Kidney (tissue), 22 donors: ENCODE measurements at places on chromosomes 7 and 10. TPM values are rescaled to one million over a fixed set of nuclear protein-coding genes. Genes with fewer than 3 reads are reported as not detected.
A peak's percentile ranks its signal among the peaks of the same experiment; 100 is the strongest.

ACTR3C gene
- total RNA-seq = 31.6 TPM

- no peak overlapping the region for H3K27ac ChIP-seq
- H3K4me3 ChIP-seq = no peak overlapping the region
Measured at GRCh38 chr7:17402628-17403278, 104.3 kb downstream of the AHR start.

CFTR gene
- total RNA-seq = 12.8 TPM

DNA sequence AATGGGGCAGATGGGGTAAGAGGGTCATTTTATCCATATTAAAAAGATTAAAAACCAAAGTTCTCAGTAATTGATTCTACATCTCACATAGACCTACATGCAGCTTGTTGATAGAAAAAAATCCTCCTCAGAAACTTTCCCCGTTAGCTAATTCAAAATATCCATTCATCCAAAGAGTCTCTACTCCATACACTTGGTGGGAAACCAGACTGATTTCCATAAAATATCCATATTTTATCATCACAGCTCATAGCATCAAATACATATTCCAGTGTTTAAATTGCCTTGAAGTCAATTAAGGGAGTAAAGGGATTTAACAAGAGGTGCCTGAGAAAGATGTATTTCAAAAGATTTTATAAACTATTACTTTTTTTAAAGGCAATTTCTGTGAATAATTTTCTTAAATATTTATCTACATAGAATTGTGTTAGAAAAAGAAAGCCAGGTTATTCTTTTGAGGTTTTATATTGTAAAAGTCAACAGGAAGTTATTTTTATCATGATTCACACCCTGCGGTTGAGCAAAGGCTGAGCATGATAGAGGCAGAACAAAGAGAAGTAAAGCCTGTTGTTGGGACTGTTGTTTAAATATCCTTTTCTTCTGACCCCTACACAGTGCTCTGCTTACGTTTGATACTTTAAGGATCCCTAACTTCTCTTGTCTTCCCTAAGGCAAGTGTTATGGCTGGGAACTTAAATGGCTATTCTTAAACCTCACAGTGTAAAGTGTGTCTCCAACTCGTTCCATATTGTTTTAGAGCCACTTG, 266.7 kb downstream of the PRKG1 start:
- no peaks in the 10 kb centered on the region for H3K27me3 ChIP-seq
- no peaks in the 10 kb centered on the region for H3K36me3 ChIP-seq
- no peak overlapping the region for H3K27ac ChIP-seq
- no peak for DNase-seq

- no peaks in the 10 kb centered on the region for H3K27me3 ChIP-seq
- no peak for DNase-seq
- peaks cover 5% of the 10 kb centered on the region for H3K4me1 ChIP-seq
- H3K4me3 ChIP-seq = no peak overlapping the region
- H3K36me3 ChIP-seq = peaks cover 23% of the 10 kb centered on the region
Measured at GRCh38 chr7:130127821-130128317, 57.5 kb downstream of the KLHDC10 start.

SLC26A5 gene
- total RNA-seq = 1.2 TPM

GRCh38 chr7:47497367-47498096, 84.4 kb downstream of the TNS3 start:
- H3K4me3 ChIP-seq = no peak overlapping the region
- H3K27ac ChIP-seq = peak overlapping the region; percentile 85
- H3K4me1 ChIP-seq = peaks cover 65% of the 10 kb centered on the region
- H3K27me3 ChIP-seq = no peaks in the 10 kb centered on the region
- H3K36me3 ChIP-seq = no peaks in the 10 kb centered on the region

DNA sequence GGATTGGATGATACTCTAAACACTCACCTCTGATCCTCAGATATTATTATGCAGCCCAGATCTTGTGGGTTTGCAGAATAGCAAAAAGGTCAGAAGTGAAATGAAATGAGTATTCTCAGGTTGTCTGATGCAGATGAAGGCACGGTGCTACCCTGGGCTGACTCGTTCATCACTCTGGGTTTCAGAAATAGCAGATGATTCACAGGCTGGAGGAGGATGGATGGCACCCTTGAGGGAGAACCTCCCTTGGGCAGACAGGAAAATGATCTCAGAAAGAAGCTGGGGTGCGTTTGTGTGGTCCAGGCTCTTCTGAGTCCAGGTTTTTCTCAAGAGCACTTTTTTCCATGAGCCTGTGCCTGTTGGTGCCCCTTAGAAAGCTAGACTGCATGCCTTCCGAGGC, 515.8 kb upstream of the MKI67 start:
- DNase-seq = no peak
- no peak overlapping the region for H3K27ac ChIP-seq
- H3K27me3 ChIP-seq = no peaks in the 10 kb centered on the region
- H3K4me1 ChIP-seq = no peaks in the 10 kb centered on the region
- H3K36me3 ChIP-seq = no peaks in the 10 kb centered on the region
- no peak overlapping the region for H3K4me3 ChIP-seq

DNA sequence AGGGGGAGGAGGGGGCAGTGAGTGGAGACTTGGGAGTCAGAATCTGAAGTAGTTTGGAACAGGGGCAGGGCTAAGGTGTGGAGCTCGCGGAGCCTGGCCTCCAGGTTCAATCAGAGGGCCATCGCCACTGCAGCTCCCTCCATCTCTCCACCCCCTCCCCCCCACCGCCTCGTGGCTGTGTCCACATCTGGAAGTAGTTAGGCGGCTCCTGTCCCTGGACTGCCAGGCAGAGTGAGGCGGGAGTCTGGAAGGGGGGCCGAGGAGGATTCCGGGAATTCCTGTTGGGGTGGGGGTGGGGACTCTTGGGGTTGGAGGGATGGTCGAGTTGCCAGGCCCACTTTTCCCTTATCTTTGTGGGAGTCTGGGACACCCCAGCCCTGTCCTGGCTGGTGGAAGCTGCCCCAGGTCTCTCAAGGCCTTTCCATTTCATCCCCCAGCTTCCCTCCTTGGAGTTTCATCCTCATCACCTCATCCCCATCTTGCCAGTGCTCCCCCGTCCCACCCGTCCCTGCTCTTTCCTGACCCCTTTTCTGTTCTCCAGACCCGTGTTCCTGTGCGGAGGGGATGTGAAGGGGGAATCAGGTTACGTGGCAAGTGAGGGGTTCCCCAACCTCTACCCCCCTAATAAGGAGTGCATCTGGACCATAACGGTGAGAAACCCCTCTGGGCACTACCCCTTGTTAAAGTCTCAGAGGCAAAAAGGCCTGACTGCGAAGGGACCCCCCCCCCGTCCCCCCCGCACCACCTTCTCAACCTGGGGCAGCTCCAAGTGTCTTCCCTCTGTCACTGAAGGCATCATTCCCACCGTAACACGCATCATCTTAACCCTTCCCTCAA, 944 bp downstream of the PCOLCE start:
- H3K4me1 ChIP-seq = no peaks in the 10 kb centered on the region
- H3K4me3 ChIP-seq = no peak overlapping the region
- DNase-seq = peak; percentile 91
- peak overlapping the region; percentile 22 for H3K27ac ChIP-seq
- no peaks in the 10 kb centered on the region for H3K27me3 ChIP-seq

TAS2R5 gene
- total RNA-seq = 2.5 TPM

TFEC gene
- total RNA-seq = 14.4 TPM

DNA sequence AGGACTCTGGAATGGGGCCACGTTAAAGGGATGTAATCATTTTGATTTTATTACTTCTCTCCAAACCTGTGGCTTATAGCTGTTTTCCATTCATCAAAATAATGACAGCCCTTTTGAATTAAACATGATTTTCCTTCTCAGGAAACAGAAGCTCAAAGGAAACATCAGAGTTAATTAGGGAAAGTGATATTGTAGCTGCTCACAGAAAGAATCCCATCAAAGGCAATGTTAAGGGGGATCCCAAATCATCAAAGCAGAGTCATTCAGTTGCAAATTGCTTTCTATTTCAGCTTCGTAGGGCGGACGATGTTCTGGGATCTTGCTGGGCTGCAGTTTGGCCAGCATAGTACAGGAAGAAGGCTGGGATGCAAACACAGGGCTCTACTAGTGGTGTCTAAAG, 563.2 kb downstream of the CCSER2 start:
- no peaks in the 10 kb centered on the region for H3K4me1 ChIP-seq
- no peaks in the 10 kb centered on the region for H3K36me3 ChIP-seq
- H3K27me3 ChIP-seq = no peaks in the 10 kb centered on the region
- DNase-seq = no peak
- no peak overlapping the region for H3K4me3 ChIP-seq
- H3K27ac ChIP-seq = no peak overlapping the region

- H3K36me3 ChIP-seq = no peaks in the 10 kb centered on the region
- H3K27me3 ChIP-seq = no peaks in the 10 kb centered on the region
- peak; percentile 82 for DNase-seq
- H3K4me3 ChIP-seq = peak overlapping the region; percentile 25
Measured at GRCh38 chr7:151410405-151411390, 860 bp upstream of the WDR86 start.

- no peak overlapping the region for H3K27ac ChIP-seq
- no peak overlapping the region for H3K4me3 ChIP-seq
- no peaks in the 10 kb centered on the region for H3K27me3 ChIP-seq
- no peaks in the 10 kb centered on the region for H3K36me3 ChIP-seq
- no peaks in the 10 kb centered on the region for H3K4me1 ChIP-seq
Measured at GRCh38 chr10:13238271-13239077, 4.3 kb upstream of the UCMA start.

- no peak overlapping the region for H3K27ac ChIP-seq
- peak; percentile 63 for DNase-seq
- no peaks in the 10 kb centered on the region for H3K36me3 ChIP-seq
- no peak overlapping the region for H3K4me3 ChIP-seq
- H3K27me3 ChIP-seq = no peaks in the 10 kb centered on the region
Measured at GRCh38 chr10:30902621-30903396, 128.9 kb downstream of the ZNF438 start.

DNA sequence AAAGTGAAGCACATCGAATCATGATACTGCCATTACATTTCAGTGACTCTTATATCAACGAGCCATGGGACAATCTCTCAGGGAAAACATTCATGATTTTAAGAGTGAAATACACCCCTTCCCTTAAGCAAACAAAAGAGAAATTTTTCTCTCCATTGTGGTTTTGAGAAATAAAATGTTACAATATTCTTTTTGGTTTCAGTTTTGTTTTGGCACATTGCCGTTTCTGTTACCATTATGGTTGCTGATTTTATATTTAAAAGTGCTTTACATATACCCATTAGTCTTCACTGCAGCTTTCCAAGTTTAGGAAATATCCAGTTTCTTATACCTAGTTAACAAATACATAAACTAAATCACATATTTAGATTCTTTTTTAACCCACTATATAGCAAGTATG, 126.8 kb upstream of the SEM1 start:
- no peak overlapping the region for H3K27ac ChIP-seq
- no peak for DNase-seq
- H3K27me3 ChIP-seq = no peaks in the 10 kb centered on the region
- H3K4me3 ChIP-seq = no peak overlapping the region

GPAM gene
- 9.9 TPM for total RNA-seq

DNA sequence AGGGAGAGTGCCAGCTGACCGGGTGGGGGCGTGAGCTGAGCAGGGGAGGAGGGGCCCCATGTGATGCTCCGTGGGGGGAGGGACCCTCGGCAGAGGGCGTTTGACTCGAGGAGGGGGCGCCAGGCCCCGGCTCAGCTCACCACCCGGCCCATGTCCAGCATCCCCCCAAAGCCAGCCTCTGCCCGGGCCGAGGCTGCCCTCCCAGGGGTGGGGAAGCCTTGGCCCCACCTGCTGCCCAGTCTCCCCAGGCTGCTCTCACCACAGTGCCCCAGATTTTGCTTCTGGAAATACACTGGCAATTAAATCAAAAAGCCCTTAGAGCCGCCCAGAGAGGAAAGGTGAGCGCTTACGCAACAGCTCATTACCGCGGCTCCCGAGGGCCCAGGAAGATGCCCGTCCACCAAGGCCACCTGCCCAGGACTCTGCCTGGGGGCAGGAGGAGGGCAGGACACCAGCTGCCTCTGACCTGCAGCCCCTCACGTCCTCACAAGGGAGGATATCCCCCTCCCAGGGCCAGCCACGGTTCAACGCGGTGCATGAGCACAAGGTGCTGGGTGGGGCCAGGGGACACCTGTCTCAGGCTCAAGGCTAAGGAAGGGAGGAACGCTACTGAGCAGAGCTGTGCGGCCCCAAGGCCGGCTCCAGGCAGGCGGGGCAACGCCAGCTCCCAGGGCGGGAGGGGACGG, 70.0 kb upstream of the INPP5A start:
- H3K27ac ChIP-seq = peak overlapping the region; percentile 71
- peaks cover 3% of the 10 kb centered on the region for H3K4me1 ChIP-seq
- H3K27me3 ChIP-seq = no peaks in the 10 kb centered on the region
- no peak overlapping the region for H3K4me3 ChIP-seq

BMPER gene
- total RNA-seq = 0.60 TPM

- no peaks in the 10 kb centered on the region for H3K4me1 ChIP-seq
- DNase-seq = no peak
- no peaks in the 10 kb centered on the region for H3K36me3 ChIP-seq
- no peaks in the 10 kb centered on the region for H3K27me3 ChIP-seq
- no peak overlapping the region for H3K4me3 ChIP-seq
- no peak overlapping the region for H3K27ac ChIP-seq
Measured at GRCh38 chr10:25531457-25532061, 356.8 kb downstream of the GPR158 start.

GRM8 gene
- total RNA-seq = 3.2 TPM

- no peaks in the 10 kb centered on the region for H3K36me3 ChIP-seq
- no peak for DNase-seq
- no peak overlapping the region for H3K4me3 ChIP-seq
- H3K27me3 ChIP-seq = no peaks in the 10 kb centered on the region
- no peaks in the 10 kb centered on the region for H3K4me1 ChIP-seq
Measured at GRCh38 chr7:26390016-26390415, 98.4 kb downstream of the SNX10 start.

PITX3 gene
- not detected for total RNA-seq

VGF gene
- 0.38 TPM for total RNA-seq

DNA sequence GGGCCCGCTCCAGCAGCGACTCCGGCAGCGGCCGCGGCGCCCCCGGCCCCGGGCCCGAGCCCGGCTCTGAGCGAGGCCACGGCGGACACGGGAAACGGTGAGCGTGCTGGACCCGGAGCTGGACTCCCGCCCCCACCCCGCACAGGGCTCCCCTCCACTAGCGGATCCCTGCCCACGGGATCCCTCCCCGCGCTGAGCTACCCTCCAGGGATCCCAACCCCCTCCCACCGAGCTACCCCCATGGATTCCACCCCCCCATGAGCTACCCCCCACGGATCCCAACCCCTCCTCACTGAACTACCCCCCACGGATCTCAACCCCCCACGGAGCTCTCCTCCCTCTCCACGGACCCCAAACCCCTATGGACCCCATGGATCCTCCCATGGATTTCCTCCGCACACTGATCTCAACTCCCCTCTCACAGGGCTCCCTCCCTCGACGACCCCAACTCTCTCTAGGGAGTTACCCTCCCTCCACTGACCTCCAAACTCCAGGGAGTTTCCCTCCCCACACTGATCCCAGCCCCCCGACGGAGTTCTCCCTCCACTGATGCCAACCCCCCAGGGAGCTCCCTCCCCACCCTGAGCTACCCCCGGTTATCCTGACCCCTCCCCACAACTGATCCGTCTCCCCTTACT, 20.6 kb upstream of the HSPB1 start:
- no peak overlapping the region for H3K27ac ChIP-seq
- H3K27me3 ChIP-seq = peaks cover 22% of the 10 kb centered on the region
- no peak overlapping the region for H3K4me3 ChIP-seq
- no peaks in the 10 kb centered on the region for H3K4me1 ChIP-seq
- DNase-seq = no peak
